ENCODE measurements at places on chromosomes 4 and X.

DNA sequence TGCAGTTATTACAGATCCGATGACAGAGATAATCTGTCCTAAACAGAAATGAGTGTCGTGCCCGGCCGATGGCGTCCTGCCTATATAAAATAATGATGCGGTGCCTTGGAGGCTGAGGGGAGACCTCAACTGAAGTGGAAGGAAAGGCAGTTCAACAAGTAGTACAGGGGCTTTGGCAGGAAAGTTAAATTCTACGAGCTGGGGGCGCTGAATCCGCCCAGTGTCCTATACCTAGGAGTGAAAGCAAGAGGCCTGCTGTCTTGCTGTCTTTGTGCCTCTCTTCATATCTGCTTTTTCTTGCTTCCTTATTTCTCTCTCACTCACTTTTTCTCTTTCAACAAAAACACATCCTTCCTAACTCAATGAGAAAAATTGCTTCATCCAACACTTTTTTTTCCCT lies 82.2 kb upstream of the PRPS2 start:
- DNase-seq = no peak

DNA sequence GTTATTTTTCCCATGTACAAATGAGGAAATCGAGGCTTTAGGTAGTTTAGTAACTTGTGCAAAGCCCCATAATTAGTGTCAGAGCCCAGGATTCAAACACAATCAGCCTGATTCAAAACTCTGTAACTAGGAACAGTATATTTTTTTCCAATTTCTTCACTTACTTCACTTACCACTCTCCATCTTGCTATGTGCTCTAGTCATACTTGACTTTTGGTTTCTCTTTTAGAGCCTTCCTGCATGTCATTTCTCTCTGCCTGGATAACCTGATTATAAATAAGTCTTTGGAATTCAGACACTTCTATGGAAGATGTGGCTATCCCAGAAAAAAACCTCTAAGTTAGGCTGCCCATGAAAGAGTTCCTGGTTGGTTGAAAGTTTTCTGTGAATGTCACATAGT lies 22.2 kb downstream of the SATL1 start:
- DNase-seq = no peak

GRCh38 chrX:30748342-30748960 lies 95.2 kb downstream of the GK start:
- peak; percentile 19 for DNase-seq

GRCh38 chr4:127364911-127365310 lies 267.8 kb upstream of the INTU start:
- no peak for DNase-seq

DNA sequence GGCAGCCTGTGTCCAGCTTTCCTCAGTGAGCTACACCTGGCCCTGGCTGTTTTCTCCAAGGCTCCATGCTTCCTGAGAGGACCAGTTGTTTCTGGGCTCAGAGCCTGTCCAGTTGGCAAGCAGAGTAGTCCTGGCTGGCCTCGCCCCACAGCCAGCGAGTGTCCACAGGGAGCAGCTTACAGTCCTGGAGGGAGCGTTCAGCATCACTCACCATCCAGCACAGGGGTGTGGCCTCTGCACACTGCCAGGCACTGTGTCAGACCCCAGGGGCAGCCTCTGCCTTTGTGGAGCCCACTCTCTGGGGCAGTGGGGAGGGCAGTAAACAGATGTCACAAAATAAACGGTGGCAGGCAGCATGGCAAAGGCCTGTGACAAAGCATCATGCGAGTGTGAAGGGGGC lies 23.9 kb downstream of the EVC start:
- no peak for DNase-seq

GRCh38 chr4:3818371-3818770 lies 52.2 kb downstream of the ADRA2C start:
- DNase-seq = no peak

DNA sequence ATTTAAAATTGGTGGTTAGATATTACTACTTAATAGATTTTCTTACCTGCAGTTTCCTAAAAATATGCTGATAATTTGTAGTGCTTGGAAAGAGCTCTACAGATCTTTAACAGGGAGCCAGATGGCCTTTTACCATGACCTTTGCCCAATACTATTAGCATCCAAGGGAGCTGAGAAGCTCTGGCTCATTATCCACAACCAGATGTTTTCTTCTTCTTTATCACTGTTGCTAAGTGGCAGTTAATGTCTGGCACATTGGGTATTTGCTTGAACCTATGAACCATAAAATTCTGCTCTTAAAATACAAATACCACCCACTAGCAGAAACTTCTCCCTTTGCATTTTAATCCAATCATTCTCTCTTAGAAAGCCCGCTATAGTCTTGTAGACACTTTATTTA lies 1480.3 kb downstream of the C4orf33 start:
- DNase-seq = no peak

GRCh38 chr4:67288964-67289363 lies 256.3 kb downstream of the CENPC start:
- DNase-seq = peak; percentile 28

All from HuH-7 (cell line).